ENCODE measurements at places on chromosomes 3 and 15.

- no peak for DNase-seq
Measured at GRCh38 chr3:134956395-134956794, 161.3 kb downstream of the EPHB1 start.

GRCh38 chr3:143536817-143537535 is 311.3 kb downstream of the SLC9A9 start:
- no peak for DNase-seq

GRCh38 chr3:105505170-105505569 is 138.5 kb downstream of the ALCAM start:
- no peak for DNase-seq

GRCh38 chr3:69579306-69580041 is 159.8 kb upstream of the MITF start:
- DNase-seq: no peak

- no peak for DNase-seq
Measured at GRCh38 chr3:53258600-53259426, 3.0 kb upstream of the TKT start.

- no peak for DNase-seq
Measured at GRCh38 chr15:72086010-72086697, 31.8 kb downstream of the MYO9A start.

- no peak for DNase-seq
Measured at GRCh38 chr3:27127195-27127594, 242.0 kb downstream of the NEK10 start.

DNA sequence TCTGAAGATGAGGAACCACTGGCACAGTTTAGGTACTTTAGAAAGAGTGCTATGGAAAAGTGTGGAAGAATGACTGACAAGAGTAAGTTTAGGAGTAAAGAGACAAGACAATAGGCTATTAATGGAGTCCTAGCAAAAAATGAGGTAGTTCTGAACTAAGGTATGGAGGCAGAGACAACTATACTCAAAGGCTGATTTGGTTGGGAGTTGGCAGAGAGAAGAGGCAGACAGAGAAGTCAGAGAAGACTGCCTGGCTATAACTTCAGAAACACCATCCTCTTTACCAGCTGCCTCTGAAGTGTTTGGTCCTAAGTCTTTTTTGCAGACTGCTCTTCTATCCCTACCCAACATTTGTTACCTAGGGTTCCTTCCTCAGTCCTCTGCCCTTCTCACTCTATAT is 19.2 kb downstream of the DYNC1LI1 start:
- DNase-seq: no peak

DNA sequence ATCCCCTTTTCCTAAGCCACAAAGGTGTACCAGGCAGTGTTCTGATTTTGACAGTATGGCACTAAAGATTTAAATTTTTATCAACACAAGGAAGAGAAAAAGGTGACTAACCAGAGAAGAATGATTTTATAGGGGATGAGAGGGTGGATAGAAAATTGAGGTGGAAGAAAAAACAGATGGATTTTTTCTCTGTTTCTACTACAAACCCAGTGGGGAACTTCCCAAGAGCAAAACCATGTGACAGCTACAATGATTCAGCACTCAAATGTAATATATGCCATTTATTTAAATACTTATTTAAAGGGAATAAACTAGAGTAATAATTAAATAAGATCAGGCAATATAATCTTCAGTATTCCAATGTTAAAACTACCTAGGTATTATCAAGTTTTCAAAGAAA is 11.1 kb downstream of the DCUN1D1 start:
- DNase-seq: no peak

DNA sequence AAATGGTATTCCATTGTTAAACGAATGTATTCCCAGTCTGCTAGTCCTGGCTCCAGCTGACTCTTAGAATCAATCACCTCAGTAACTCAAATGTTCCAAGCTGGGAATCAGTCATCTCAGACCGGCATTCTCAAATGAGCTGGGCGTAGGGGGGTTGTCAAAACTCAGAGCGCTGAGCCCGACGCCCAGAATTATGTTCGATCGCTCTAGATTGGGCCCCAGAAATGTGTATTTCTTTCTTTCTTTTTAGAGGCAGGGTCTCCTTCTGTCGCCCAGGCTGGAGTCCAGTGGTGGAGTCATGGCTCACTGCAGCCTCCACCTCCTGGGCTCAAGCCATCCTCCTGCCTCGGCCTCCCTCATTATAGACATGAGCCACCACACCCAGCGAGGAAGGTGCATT is 99.3 kb upstream of the IGF1R start:
- DNase-seq: no peak

GRCh38 chr3:48931944-48932580 is 13.4 kb downstream of the ARIH2 start:
- DNase-seq: no peak

DNA sequence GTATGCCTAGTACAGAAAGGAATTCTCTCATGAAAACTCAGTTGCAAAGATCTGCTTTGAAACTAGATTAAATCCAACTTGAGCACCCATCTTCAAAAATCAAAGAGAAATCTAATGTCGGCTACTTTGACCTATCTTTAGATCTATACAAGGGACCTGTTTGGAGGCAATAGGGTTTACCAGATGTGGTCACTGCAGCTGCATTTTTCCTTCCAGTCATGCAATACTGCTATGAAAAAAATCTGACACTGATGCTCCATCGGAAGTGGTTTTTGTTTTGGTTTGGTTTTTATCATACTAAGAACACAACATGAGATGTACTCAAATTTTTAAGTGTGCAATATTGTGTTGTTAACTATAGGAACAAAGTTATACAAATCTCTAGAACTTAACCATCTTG is 169.5 kb downstream of the BCHE start:
- no peak for DNase-seq

DNA sequence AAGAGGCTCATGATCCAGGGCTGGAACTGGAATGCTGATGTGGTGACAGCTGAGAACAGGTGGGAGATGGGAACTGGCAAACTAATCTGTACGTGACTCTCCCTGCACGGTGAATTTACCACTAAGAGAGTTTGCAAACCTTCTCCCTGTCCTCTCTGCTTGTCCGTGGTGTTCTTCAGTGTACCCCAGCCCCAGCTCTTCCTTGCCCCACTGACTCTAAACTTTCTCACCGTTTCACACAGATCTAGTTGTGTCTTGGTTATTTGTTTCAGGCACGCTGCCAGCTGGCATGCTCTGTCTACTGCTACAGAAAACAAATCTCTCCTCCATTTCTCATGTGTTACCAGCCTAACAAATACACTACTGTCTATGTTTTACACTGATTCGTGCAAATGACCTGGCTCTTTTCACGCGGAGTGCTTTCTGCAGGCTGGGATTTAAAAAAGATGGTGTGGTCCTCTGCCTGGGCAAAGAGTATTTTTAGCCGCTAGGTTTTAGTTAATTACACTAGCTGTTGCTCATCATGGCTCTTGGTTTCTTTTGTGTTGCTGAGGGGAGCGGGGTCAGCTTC is 192.7 kb upstream of the LRIG1 start:
- DNase-seq: no peak

DNA sequence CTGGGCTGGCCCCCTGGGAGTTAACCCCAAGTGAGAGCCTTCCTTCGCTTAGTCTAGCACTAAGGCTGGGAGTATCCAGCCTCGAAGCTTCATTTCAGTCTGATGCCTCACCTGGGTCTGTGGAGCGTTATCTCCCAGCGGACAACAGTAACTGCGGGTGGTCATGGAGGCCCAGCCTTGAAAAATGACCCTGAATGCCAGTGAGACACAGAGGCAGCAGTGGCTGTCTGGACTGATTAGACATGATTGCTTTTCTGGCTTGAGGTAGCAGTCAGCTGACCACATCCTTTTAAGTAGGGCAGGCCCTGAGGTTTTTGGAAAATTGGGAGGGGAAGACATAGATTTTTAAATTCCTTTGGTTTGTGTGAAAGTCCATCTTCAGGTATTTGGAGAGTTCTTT is 28.2 kb upstream of the TRIM59 start:
- no peak for DNase-seq

GRCh38 chr15:51935466-51936104 is 36.0 kb downstream of the LEO1 start:
- no peak for DNase-seq

- no peak for DNase-seq
Measured at GRCh38 chr15:52805351-52806283, 15.5 kb upstream of the ONECUT1 start.

GRCh38 chr15:45630917-45631691 is 3.7 kb upstream of the SQOR start:
- DNase-seq: no peak

DNA sequence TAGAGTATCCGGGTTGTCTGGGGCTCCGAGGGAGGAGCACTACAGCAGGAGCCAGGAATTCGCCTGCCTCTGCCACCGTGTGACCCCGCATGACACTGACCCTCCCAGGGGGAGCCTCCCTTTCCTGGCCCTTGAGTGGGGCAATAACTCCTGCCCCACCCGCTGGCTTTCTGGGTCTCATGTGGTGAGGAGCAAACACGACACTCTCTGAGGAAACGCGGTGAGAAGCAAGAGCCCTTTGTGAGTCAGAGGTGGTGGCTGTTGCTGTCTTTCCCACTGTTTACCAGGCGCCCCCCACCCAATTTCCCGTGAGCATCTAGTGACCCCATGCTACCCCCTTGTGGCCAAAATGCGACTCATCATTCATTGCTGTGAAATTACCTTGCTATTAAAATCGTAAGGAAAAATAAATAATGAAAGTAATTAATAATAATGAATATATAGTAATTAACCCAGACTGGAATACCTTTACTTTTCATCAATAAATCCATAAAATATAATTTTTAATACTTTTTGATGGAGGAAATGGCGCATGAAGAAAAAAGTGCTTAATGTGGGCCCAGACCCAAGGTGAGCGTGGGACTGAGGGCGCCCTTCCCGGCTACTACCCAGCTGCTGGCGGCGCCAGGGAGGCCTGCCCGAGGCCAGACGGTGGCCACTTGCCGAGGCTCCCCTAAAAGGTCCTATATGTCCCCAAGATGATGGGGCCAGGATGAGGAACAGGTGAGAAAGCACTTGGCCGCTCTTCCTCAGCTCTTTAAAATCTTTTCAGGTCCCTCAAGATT is 29.3 kb downstream of the CCNL1 start:
- DNase-seq: peak; percentile 74

- DNase-seq: no peak
Measured at GRCh38 chr3:71438904-71439303, 144.6 kb downstream of the FOXP1 start.

DNA sequence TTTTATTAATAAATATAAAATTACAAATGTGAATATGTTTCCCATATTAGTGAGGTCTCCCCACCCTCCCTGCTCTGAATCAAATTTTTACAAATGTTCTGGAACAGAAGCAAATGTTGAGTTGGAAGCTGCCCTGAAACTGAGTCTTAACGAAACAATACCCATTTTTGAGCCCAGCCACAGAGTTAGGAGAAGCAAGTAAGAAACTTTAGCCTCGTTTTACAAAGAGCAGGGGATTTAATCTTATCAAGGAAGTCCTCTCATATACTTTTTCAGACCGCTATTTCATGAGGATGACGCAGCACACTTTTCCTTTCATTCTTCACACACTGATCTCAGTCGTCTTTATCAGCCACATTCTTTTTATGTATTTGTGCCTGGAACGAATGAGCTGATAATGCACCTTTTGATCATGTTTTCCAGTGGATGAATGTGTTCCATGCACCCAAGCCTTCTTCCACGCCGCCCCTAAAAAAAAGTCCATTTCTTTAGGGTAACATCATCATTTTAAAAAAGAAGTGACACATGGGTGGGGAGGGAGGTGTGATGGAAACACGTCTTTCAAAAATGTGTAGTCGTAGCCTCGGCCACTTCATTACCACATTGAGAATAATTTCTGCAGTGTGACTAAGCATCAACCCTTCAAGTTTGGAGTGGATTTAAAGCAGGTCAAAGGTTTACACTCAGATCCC is 48.1 kb downstream of the SETMAR start:
- DNase-seq: peak; percentile 32

DNA sequence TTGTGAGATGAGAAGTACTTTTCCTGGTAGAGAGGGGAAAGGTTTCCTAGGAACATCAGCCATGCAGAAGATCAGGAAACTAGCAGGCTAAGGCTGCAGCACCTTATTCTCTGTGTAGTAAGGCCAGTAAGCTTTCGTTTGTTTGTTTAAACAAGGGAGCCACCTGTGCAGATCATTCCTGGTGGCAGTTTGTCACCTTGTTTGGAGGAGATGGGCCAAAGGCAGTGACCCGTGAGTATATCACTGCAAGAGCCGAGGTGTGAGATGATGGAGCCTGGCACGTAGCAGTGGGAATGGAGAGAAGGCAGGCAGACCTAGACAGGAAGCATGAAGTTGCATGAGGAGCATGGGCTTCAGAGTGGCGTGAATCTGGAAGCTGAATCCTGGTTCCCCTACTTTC is 19.6 kb downstream of the ATG7 start:
- DNase-seq: no peak

DNA sequence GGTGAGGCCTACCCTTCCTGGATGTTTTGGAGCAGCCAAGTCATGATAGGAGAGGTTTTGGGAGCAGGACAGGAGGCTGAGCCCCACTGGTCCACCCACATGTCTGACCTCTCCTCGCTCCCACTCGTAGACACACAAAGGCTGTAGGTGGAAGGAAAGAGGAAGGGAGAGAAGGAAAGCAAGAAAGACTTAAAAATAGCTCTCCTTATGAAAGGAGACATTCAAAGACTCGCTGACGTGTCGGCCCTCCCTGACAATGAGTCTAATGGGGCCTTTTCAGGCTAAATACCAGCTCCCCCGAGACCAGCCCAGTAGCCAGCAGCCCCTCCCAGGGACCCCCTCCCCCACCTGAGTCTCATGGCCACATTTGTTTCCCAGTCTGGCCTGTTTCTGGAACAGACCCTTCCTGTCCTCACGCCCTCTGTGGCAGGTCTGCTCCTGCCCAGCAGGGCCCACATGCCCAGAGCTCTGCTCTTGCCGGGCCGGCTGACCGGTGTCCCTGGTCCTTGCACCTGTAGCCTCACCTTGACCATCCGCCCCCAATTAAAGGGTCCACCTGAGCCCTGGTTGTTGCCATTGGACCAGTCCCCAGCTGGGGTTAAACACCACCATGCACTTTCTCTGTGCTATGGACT is 49.3 kb downstream of the FGD5 start:
- DNase-seq: no peak

GRCh38 chr3:177069514-177070329 is 127.6 kb downstream of the TBL1XR1 start:
- DNase-seq: no peak

DNA sequence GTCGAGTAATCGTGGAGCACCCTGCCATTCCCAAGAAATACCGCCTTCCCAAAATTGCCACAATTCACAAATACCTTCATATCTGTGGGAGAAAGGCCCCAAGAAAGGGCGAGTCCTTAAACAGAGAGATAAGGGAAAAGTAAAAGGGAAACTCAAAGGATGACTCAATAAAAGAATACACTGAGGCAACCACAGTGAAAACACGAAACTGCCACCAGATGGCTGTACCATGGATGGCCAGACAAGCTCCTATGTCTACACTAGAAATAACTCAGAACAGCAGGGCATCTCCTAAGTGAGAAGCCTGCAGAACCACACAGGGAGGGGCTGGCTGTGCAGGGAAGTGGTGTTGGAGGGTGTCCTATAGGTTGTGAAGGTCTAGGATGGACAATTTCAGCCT is 25.0 kb downstream of the SRGAP3 start:
- DNase-seq: peak; percentile 4

- DNase-seq: no peak
Measured at GRCh38 chr15:50820808-50821382, 55.4 kb upstream of the SPPL2A start.

- DNase-seq: no peak
Measured at GRCh38 chr15:100500226-100500990, 28.3 kb downstream of the CERS3 start.

All from activated naive CD8-positive, alpha-beta T cell treated with anti-CD3 and anti-CD28 coated beads, Interleukin-2, amount 50 U/mL, for 24 hours (primary cell).